ENCODE measurements at places on chromosomes 16 and 17. TPM values are rescaled to one million over a fixed set of nuclear protein-coding genes. Genes with fewer than 3 reads are reported as not detected.

Gene PIRT
- not detected for total RNA-seq

Gene COX6A2
- total RNA-seq = not detected

Gene CHAD
- total RNA-seq = not detected

Gene COL1A1
- total RNA-seq = 1.3 TPM

Gene TMIGD1
- not detected for total RNA-seq

Gene HSF5
- total RNA-seq = under 0.01 TPM

All from thoracic aorta endothelial cell (primary cell).